Natural killer cell treated with Interleukin-12 subunit alpha and Interleukin-12 subunit beta and Interleukin-15 and Interleukin-18, amount 100 ng/mL, for 72 hours (primary cell): ENCODE measurements at places on chromosomes 13 and 19.
A peak's percentile ranks its signal among the peaks of the same experiment; 100 is the strongest.

GRCh38 chr13:20127562-20128458, 33.0 kb downstream of the GJA3 start:
- DNase-seq = peak; percentile 72

DNA sequence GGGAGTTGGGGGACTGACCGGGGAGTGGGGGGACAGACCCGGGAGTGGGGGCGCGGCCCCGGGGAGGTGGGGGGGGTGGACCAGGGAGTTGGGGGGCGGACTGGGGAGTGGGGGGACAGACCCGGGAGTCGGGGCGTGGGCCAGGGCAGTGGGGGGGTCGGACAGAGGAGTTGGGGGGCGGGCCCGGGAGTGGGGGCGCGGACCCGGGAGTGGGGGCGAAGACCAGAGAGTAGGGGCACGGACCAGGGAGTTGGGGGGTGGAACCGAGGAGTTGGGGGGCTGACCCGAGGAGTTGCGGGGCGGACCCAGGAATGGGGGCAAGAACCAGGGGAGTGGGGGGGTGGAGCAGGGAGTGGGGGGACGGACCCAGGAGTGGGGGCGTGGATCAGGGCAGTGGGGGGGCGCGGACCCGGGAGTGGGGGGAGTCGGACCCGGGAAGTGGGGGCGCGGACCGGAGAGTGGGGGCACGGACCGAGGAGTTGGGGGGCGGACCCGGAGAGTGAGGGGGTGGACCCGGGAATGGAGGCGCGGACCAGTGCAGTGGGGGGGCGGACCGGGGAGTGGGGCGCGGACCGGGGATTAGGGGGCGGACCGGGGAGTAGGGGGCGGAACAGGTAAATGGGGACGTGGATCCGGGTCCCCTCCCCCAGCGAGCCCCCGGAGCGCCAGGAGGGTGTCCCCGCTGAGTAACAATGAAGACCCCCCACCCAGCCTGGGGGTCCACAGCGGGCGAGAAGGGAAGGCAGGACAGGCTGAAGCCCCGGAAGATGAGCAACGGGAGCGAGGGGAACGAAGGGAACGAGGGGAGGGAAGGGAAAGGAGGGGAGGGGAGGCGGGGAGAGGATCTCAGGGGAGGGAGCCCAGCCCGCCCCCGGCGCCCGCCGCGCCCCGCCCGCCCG, 589 bp downstream of the R3HDM4 start:
- DNase-seq = no peak

DNA sequence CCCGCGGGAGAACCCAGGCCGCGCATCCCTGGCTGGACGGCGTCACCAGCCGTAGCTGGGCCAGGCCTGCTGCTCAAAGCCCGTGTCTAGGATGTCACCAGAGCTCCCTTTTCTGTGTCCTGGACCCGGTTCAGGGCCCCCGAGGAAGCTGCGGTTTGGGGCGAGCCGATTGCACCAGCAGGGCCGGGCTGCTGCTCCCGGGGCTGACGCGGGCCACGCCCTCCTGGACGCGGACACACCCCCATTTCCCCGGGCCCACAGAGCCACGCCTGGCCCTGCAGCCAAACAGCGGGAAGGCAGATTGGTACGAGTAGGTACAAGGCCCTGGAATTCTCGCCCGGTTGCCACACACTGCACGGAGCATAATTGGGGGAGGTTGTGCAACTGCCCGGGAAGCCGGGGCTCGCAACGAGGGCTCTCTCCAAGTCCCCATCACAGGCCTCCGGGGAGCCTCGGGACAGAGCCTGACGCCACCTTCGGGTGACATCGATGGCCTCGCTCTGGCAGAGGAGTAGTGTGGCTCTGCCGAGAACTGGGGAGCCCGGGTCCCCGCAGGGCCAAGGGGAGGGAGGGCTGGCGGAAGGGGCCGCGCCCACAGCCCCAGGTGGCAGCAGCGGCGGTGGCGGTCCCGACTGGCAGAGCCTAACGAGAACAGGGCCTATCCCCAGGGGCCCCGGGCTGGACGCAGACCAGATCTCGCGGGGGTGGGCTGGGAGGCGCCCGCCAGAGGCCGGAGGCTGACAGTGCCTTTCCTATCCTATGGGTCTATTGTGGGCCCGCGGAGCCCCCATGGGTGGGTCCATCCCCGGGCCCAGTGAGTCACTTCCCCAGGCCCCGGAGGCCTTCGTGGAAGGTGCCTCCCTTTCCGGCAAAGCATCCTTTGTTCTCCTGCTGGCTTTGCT, 23.5 kb downstream of the KCTD15 start:
- peak; percentile 74 for DNase-seq

DNA sequence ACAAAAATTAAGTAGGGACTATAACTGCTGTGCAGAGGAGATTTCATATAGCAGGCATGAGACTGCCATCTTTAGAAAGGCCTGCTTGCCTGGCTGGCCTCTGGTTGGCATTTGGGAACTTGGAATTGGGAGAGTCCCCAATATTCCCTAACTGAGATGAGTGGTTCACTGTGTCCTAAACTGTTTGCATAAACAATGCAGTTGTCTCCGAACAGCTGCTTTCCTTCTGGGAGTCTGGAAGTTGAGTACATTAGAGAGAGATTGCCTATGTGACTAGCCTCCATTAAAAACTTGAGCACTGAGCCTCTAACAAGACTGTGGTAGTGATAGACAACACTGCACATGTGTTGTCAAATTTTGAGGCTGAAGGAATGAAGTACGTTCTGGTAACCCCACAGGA, 47.4 kb downstream of the STOML3 start:
- DNase-seq = no peak

- DNase-seq = peak; percentile 15
These were observed 59.0 kb downstream of the CCDC70 start for GRCh38 chr13:51920786-51921185.

GRCh38 chr19:11495481-11495880, 10.2 kb downstream of the ZNF653 start:
- DNase-seq = no peak

- DNase-seq = no peak
These were observed 5.8 kb downstream of the ZNF30 start for GRCh38 chr19:34932494-34932893.

GRCh38 chr19:46704379-46705076, 12.4 kb downstream of the PRKD2 start:
- DNase-seq = peak; percentile 81

GRCh38 chr13:42653679-42654078, 79.7 kb downstream of the TNFSF11 start:
- no peak for DNase-seq

GRCh38 chr19:53612762-53613526, 18.9 kb upstream of the DPRX start:
- no peak for DNase-seq

- DNase-seq = no peak
These were observed 17.7 kb upstream of the SERPINE3 start for GRCh38 chr13:51321836-51322235.

DNA sequence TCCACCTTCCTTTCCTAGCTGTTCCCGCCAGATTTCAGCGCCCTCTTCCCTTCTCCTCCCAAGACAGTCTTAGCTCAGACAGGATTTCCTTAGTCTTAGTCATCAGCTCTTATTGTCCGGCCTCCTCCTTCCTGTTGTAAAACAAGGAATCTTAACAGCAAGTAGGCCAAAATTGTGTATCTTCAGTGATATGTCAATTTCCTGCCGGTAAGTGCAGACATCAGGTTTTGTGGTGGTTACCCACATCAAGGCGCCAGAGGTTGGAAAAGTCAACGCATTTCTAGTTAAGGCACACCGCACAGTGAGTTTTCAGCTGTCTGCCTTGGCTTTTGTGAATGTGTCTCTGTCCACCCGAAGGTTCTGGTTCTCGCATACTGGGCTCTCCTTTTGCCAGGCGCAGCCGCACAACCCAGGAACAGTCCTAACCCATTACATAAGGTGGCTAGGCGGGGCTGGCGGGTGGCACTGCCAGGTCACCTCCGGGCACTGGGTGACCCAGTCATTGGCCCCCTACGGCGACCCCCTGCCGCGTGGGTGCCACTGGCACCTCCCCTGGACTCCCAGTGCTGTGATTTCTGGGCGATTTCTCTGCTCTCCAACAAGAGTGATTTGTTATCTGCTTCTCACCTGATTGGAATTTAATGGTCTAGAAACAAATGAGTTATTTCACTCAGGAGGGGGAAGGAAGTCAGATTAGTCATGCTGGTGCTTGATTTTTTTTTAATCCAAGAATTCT, 12.9 kb downstream of the COL4A2 start:
- DNase-seq = no peak

DNA sequence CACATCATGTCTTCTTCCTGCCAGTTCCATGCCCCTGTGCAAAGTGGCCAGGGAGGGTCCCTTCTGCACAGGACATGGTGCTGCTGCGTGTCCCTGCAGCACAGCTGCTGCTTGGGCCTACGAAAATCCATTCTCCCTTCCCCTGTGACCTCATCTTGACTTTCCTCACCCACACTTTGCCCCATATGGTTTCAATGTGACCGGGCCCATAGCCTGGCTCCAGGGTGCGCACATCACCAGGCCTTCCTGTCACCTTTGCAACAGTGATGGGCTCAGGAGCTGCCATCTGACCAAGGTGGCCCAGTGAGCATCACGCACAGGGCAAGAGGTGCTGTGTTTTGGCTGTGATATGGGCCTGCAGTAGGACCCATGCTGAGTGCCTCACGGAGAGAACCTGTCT, 10.8 kb downstream of the PPP1R12C start:
- peak; percentile 56 for DNase-seq

DNA sequence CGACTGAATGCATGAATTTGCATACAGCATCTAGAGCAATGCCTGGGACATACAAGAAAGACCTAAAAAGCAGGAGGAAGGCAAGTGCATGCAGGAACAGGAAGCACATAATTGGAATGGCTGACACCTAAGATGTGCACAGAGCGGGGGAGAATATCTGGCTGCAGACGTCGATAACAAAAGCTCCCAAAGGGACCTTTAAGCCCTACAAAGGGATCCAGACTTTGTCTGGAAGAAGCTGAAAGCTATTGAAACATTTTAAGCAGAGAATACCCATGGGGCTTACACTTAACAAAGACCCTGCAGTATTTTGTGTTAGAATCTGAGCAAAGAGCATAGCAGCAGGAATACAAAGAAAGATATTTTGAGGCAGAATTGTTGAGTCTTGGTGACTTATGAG, 107.4 kb upstream of the CLDN10 start:
- DNase-seq = no peak

DNA sequence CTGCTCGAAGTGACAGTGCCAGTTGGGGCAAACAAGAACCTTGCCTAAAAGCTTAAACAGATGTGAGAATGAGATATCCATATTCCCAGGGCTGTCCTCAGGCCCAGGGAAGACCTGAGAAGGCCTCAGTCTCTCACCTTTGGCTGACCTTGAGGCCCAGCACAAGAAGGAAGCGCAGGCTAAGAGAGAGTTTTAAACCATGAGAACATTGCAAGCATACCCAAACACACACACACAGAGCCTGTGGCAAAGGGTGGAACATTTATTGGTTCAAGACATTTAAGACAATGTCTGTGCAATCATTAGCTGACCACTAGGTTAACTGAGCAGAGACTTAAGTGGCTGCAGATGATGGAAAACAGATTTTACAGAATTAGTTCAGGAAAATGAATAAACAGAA, 248.2 kb downstream of the NBEA start:
- no peak for DNase-seq

GRCh38 chr19:40312533-40312932, 27.4 kb upstream of the AKT2 start:
- DNase-seq = no peak

- DNase-seq = no peak
These were observed 46.4 kb upstream of the F7 start for GRCh38 chr13:113058988-113059850.

DNA sequence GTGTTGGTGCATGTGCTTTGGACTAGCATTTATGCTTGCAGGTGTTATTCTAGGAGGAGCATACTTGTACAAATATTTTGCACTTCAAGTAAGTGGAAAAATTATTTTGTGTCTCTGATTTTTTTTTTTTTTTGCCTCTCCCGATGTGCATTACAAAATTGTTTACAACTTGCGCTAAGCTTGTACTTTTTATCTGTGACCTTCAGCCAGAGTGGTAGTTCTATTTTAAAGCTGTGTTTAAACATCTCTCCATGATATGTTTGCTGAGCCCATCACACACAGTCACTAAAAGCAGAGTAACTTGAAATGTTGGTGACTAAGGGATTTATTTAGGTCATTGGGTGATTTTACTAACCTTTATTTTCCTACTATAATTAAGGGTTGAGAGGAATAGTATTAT, 20.8 kb downstream of the ITM2B start:
- DNase-seq = no peak

GRCh38 chr19:11061952-11062351, 27.3 kb upstream of the LDLR start:
- DNase-seq = no peak

GRCh38 chr19:11405846-11406643, 13.1 kb downstream of the RGL3 start:
- peak; percentile 59 for DNase-seq
